Esophagus squamous epithelium (tissue), 5 donors: ENCODE measurements at places on chromosomes 16 and 17.

DNA sequence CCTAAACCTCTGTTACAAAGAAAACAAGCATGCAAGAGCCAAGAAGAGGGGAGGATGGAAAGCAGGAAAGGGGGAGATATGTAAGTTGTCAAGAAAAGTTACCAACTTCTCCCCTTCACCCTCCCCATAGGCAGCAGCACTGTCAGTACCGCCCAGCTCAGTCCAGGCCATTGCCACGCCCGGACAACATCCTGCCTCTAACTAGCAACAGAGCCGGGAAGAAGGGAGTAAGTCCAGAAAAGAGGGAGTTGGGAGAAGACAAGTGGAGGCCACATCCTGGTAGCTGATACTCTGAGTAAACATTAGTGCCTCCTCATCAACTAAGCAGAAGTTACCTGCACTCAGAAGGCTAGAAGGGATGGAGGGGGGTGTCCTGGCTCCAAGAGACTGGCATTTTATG, 113.6 kb downstream of the SMG6 start:
- no peak for DNase-seq

- DNase-seq = no peak
Measured at GRCh38 chr17:17565471-17566339, 25.8 kb downstream of the PEMT start.

DNA sequence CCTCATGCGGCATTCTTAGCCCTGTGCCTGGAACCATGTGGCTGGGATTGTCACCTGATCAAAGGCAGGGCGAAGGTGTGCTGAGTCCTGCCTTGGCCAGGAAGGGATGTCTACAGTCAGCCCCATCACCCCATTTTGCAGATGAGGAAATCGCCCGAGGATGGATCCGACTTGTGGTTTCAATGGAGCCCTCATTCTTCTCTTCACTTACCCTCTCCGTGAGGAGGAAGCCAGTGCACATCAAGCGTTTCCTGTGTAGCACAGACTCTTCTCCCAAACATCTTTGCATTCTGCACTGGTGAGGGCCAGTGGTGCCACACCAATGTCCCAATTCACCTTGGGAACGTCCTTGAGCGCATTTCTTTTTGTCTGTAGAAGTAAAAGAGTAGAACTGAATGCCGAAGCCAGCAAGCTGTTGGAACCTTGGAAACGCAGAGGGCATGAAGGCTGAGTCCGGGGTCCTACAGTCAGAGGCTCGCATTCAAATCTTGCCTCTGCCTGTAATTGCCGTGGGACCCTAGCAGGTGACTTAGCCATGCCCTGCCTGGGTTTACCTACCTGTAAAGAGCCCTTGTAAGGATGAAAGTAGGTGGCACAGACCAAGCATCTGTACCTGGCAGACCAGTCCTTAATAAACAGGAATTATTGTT, 85.4 kb downstream of the IRF8 start:
- DNase-seq = no peak

GRCh38 chr16:73142053-73142854, 94.3 kb upstream of the ZFHX3 start:
- DNase-seq = no peak

DNA sequence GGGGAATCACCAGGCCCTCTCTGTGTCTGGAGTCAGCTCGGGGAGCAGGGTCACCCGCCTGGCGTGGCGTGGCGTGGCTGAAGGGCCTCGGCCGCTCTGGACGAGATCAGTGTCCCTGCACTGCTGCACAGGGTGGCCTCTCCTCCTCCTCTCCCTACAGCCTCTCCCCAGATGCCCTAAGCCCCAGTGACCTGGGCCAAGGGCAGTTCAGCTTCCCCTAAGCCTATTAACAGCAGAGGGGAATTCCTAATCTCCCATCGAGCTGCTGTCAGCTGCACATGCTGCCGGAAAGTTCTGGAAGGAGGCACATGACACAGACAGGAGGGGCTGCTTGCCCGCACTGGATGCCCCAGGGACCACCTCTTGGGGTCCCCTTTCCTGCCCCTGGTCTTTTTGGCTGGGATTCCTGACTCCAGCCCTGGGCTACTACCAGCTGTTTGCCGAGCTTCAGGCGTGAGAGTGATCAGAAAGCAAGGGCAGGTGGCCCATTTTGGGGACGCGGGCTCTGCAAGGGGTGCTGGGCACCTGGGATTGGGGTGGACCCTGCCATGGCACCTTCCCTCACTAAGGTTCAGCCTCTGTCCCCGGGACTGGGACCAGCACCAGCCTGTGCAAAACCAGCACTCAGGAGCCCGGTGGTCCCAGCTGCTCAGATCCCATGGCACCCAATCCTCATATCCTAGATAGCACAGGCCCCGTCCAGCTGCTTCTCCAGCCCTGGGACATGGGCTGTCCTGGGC, 794 bp downstream of the PDE6G start:
- no peak for DNase-seq
